ENCODE measurements at places on chromosomes 1 and 21.

- no peak for DNase-seq
These were observed 29.2 kb upstream of the IL10 start for GRCh38 chr1:206801467-206801866.

DNA sequence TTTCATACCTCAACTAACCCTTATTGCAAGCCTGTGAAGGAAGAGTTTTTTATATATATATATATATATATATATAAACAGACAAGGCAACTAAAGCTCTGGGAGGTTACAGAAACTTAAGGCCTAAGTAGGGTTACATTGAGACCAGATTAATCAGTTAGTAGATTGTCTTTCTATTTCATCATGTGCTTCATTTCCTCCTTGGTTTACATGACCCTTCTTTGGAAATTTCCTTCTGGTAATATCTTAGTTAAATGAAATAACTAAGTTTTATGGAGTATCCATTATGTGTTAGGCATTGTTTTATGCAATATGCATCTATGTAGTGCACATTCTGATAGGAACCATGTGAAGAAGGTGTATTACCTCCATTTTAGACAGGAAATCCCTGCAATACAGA, 112.7 kb downstream of the FGGY start:
- DNase-seq = no peak

GRCh38 chr1:6328091-6328490, 65.5 kb downstream of the ACOT7 start:
- DNase-seq = no peak

DNA sequence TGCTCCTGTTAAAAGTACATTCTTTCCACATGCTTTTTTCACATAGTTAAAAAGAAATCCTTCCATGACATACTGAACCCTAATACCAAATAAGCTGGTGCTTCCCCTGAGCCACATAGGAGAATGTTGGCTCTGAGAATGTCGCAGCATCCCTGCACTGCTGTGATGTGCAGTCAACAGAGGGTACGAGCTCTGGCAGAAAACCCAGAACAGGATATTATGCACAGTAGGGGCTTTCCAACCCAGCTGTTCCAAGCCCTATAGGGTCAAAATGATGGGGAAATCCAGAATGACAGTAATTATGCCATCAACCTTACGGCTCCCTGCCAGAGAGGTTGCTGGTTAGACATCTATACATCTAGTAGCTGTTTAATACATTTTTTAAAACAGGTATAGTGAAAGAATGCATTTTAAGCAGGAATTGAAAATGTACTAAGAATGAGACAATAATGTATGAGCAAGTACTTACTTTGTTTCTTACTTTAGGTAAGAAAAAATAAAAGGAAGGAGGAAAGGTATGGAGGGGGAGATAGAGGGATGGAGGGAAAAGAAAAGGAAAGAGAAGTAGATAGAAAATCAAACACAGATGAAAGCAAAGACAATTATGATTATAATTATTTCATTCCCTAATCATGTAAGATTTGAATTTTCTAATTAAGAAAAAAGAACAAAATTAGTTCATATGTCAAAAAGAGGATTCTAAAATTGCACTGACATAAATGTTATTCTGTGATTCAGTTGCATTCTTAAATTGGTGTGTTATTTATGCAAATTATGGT, 126.0 kb downstream of the NR5A2 start:
- no peak for DNase-seq

- DNase-seq = no peak
These were observed 46.4 kb downstream of the NUAK2 start for GRCh38 chr1:205275133-205275532.

DNA sequence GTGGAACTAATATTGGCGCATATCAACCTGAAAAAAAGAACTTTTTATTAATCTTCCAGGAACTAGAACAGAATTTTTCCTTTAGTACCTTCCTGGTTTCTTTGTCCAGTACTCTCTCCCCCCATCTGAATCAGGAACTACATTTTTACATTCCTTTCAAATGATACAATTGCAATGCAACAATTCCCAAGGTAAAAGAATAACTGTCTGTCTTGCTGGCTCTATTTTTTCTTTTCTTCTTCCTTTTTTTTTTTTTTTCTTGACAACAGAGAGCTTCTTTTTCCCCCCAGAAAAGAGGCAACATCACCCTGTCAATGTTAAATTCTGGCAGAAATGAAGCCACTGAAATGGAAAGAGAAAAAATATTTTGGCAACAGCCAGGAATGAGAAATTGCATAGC, 4.5 kb upstream of the CD101 start:
- no peak for DNase-seq

DNA sequence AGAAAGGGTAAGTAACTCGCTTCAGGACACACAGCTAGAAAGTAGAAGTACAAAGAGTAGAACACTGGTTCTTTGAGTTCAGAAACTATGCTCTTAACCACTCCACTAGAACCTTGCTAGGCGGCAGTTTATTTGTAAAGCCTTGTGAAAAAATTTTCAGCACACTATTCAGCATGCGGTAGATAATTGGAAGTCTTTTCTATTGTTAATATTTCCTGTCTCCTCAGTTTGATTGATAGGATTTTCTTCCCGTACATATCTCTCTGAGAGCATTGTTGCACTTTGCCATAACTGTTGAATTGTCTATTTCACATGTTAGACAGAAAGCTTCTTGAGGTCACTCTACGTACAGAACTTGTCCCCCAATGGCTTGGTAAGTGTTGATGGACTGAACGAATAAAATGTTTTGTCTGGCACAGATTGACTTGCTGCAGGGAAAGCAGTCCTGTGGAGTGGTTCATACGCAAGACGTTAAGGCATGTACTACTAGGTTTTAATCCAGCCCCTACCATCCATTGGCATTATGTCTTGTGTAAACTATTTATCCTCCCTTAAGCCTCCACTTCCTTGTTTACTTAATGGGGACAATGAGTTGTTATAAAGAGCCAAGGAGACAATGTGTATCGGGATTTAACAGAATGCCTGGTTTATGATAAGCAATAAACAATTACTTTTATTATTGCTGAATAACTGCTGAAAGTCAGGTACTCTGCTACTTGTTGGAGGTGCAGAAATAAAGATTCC, 35.8 kb downstream of the C1orf21 start:
- no peak for DNase-seq
